ENCODE measurements at places on chromosomes 2 and 18.

DNA sequence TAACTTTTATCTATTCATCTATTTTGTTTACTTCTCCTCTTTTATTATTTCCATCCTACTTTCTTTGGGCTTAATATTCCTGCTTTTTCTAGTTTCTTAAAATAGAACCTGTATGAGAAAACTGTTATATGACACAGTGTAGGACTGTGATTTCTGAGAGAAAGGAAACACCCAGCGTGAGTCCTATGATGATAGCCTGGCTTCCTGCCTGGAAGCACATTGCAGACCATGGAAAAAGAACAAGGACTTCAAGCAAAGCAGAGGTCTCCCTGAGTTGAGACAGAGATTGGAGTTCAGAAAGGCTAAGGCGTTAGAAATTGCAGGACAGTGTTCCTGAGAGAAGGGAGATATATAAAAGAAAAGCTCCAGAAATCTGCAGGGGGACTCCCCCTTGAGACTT, 7.8 kb downstream of the RBM44 start:
- no peak overlapping the region for H3K4me3 ChIP-seq
- no peaks in the 10 kb centered on the region for H3K36me3 ChIP-seq
- H3K27me3 ChIP-seq: no peaks in the 10 kb centered on the region
- H3K4me1 ChIP-seq: no peaks in the 10 kb centered on the region
- H3K27ac ChIP-seq: no peak overlapping the region
- DNase-seq: no peak

GRCh38 chr2:96239091-96239490, 26.7 kb downstream of the TMEM127 start:
- H3K4me3 ChIP-seq: no peak overlapping the region
- H3K27me3 ChIP-seq: no peaks in the 10 kb centered on the region
- peaks cover 21% of the 10 kb centered on the region for H3K4me1 ChIP-seq
- H3K36me3 ChIP-seq: no peaks in the 10 kb centered on the region
- no peak overlapping the region for H3K27ac ChIP-seq
- DNase-seq: no peak

GRCh38 chr2:44926957-44927356, 14.5 kb upstream of the SIX3 start:
- no peak overlapping the region for H3K27ac ChIP-seq
- H3K4me1 ChIP-seq: peaks cover 27% of the 10 kb centered on the region
- no peaks in the 10 kb centered on the region for H3K36me3 ChIP-seq
- H3K27me3 ChIP-seq: peaks cover 100% of the 10 kb centered on the region
- DNase-seq: no peak

GRCh38 chr18:22467760-22468553, 50.2 kb upstream of the CTAGE1 start:
- H3K4me3 ChIP-seq: no peak overlapping the region
- H3K27ac ChIP-seq: no peak overlapping the region
- H3K27me3 ChIP-seq: no peaks in the 10 kb centered on the region
- peaks cover 30% of the 10 kb centered on the region for H3K4me1 ChIP-seq
- no peak for DNase-seq

DNA sequence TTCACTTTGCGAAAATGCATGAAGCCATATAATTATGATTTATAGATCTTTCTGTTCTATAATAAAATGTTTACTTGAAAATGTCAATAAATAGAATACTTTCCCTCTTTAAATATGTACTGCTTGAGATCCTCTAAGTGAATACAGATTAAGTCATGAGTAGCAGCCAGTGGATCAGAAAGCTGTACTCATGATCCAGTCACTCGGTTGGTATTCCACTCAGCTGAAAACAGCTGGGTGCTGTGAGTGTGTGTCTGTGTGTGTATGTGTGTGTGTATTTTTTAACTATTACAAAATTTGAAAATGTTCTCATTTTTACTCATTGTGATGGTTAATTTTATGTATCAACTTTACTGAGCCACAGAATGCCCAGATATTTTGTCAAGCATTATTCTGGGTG, 141.6 kb upstream of the CYP26B1 start:
- no peak overlapping the region for H3K4me3 ChIP-seq
- no peak for DNase-seq
- no peaks in the 10 kb centered on the region for H3K27me3 ChIP-seq
- H3K27ac ChIP-seq: no peak overlapping the region
